Astrocyte of the cerebellum (primary cell): ENCODE measurements at places on chromosomes 7 and 10.

GRCh38 chr7:104973909-104974415 is 40.0 kb upstream of the KMT2E start:
- DNase-seq = peak; percentile 83

GRCh38 chr7:131186816-131187215 is 140.9 kb upstream of the MKLN1 start:
- no peak for DNase-seq

GRCh38 chr10:77518241-77518909 is 119.2 kb downstream of the KCNMA1 start:
- DNase-seq = no peak

GRCh38 chr7:39341083-39341482 is 225.1 kb upstream of the YAE1 start:
- DNase-seq = no peak

GRCh38 chr10:13839430-13839990 is 252.7 kb downstream of the PRPF18 start:
- peak; percentile 85 for DNase-seq

- DNase-seq = no peak
Measured at GRCh38 chr10:61845196-61845949, 56.1 kb upstream of the ARID5B start.

DNA sequence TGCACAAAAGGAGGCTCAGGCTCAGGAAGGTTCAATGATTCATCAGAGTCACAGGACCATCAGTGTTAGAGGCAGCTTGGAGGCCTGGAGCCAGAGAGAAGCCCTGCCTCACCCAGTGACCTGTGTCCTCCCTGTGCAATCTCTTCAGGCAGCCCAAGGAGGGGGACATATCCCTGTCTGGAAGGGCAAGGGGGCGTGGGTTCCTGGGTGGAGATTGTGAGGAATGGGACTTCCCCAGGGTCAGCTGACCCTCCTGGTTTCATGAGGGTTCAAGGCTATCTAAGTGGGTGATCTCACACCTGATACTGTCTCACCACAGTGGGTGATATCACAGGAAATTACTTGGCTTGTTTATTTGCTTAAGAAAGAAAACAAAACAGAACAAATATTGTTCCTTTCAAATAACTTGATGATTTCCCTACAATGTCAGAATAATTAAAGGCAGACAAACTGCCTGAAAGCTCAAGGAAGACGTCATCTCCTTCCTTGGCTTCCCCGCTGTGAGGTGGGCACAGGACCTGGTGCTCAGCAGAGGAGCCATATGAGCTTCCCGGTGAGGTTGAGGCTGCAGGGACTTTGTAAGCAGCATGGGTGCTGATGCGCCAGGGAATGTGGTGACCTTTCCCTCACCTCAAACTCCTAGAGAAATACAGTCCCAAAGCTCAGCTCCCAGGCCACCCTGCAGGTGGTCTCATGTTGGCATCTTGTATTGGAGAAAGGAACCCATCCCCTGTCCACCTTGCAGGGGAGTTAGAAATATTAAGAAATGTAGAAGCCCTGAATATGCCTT is 763.2 kb downstream of the GRID1 start:
- DNase-seq = no peak

DNA sequence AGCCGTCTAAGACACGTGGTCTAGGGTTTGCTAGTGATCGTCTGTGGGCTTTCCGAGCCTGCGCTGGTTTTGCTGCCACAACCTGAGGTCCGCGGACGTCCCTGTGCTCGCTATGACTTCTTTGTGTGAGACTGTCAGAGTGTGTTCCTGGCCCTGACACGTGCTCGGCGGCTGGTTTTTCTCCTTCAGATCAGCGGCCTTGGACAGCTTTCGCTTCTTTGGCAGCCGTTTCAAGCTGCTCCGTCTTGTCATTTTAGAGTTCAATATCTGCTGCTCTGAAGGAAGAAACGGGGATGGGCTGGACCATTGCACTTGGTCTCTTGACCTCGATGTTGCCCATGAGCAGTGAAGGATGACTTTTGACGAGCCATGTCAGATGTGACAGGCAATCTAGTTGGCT is 147.3 kb downstream of the MGMT start:
- DNase-seq = no peak

DNA sequence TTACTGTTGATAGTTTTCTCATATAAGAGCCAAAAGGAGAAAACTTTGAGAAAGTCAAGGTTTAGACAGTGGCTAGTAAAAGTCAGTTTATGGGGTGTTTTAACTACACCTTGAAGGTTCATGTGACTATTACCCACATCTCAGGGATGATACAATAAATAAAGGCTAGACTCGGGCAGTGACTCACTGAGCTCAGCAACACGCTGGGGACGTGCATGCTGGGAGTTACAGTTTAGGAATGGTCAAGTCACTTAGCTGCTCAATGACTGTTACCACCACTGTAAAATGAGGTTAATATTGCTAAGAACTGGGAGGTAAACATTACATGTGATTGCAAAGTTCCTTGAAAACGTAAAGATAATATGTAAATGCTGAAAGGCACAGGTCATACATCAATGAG is 1254.4 kb upstream of the PHF14 start:
- DNase-seq = no peak
